WTC11 (cell line): ENCODE measurements at places on chromosomes 16 and 17. TPM values are rescaled to one million over a fixed set of nuclear protein-coding genes. Genes with fewer than 3 reads are reported as not detected.

DNA sequence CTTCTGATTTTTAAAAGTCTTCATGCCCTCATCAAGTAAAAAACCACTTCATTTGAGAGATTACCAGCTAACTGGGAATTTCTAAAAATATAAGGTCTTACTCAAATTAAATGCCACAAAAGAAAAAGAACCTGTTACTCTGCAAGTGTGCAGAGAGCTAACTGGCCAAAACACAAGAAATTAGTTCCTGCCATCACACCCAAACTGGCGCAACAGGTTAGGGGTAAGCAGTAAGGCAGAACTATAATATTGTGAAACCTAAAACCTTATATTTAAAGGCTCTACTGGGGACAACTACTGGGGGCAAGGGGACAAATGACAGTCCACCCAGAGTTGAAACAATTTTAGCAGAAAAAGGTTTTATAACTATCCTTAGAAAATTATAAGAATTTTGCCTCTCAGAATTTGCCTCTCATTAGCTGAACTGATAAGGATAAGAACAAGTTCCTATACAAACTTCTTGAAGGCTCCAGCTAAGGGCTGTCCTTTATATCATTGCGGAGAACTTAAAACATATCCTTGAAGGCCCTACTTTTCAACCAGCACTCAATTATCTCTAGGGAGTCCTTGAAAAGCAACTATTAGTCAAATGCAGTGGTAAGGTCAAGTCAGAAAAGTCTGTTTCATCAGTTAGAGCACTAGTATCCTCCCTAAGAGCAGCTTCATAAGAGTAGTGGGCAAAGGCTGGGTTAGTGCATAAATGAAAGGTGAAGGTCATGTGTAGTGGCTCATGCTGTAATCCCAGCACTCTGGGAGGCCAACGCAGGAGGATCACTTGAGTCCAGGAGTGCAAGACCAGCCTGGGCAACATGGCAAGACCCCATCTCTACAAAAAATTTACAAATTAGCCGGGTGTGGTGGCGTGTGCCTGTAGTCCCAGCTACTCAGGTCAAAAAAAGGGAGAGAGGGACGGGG is 31.5 kb downstream of the SMURF2 start:
- DNase-seq: no peak

CPNE7 gene
- 42.6 to 62.4 TPM (median 55.6 TPM) in 3 replicates for total RNA-seq

JPH3 gene
- total RNA-seq: 37.9 to 41.2 TPM (median 39.0 TPM) in 3 replicates

- no peak for DNase-seq
Observed at GRCh38 chr16:1337486-1337885, 4.0 kb downstream of the BAIAP3 start.

DNA sequence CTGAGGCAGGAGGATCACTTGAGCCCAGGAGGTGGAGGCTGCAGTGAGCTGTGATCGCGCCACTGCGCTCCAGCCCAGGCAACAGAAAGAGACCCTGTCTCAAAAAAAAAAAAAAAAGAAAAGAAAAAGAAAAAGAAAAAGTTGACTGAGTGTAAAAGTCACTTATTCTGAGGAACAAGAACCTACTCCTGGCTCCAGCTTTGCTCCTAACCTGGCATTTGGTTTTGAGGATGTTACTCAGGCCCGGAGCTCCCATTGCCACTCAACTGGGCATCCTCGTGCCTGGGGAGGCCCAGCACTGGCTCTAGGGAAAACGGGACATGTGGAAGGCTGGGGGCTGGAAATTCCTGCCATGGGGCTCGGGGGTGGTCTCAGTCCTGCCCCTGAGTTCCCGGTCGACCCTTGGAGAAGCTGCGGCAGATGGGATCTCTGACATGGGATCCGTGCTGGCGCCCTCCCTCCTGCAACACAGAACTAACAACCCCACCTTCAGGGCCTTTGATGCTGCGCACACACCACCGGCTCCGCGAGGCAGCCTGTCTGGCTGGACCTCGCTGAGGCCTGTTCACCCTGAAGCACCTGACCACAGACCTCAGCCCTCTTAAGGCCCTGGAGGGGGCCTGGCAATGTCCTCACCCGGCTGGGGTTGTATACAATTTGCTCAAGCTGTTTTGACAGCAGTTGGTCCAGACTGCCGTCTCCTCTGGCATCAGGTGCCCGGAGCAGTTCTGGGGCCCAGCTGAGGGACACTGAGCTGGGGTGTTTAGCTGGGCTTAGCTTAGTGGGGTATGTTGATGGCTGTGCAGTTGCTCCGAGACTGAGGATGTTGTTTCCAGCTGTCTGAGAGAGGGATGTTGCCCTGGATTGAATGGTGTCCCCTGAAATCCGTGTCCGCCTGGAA is 12.3 kb downstream of the CD7 start:
- no peak for DNase-seq

SPAG9 gene
- total RNA-seq: 39.6 to 51.9 TPM (median 41.4 TPM) in 3 replicates

GRCh38 chr16:3112058-3112880 is at the start of gene ZNF205:
Gene ZNF205, plus strand, starts transcription at chr16:3112586. Its CDS starts 845 bp downstream, at chr16:3113431.
- DNase-seq: peak; percentile 88

PLA2G15 gene
- total RNA-seq: 9.4 to 10.2 TPM (median 9.8 TPM) in 3 replicates

CD68 gene
- 0.41 to 0.87 TPM (median 0.72 TPM) in 3 replicates for total RNA-seq

DNA sequence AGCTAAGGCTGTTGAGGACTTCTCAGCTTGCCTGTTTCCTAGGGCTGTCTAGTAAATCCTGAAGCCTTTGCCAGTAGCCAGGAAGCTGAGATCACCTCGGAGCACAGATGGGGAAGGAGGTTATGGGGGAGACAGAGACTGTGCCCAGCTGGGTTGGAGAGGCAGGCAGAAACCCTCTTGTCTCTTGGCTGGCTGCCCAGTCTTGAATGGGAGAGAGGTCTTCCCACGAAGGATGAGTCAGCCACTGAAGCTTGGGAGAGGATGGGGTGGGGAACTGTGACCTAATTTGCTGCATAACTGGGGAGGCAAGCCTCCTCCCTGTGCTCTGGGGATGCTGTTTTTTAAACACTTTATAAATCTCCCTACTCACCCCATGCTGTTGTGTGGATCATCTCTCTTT is 69.8 kb downstream of the SHISA9 start:
- no peak for DNase-seq

SAMD14 gene
- 4.5 to 6.0 TPM (median 5.9 TPM) in 3 replicates for total RNA-seq

CMTM2 gene
- total RNA-seq: not detected in 3 replicates

GRCh38 chr16:74865922-74866598 is 91.4 kb upstream of the FA2H start:
- peak; percentile 55 for DNase-seq

DNA sequence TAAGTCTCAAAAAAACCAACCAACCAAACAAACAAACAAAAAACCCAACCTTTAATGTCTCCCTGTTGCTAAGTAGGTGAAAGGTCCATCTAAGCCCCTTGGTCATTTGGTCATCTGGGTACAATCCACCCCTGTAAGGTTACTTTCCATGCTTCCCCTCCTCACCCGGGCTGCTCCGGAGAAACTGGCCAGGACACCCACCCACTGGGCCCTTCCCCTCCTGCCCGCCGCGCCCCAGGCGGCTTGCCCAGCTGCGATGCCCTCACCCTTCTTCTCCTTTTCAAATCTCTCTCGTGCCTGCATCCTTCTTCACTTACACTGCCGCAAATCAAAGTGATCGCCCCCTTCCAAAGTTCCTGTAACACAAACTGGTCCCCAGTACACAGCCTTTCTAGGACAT is 2.0 kb downstream of the NTAN1 start:
- DNase-seq: no peak

GRCh38 chr17:676060-676700 is 38.5 kb downstream of the VPS53 start:
- DNase-seq: no peak

GRCh38 chr16:86222547-86222946 is 287.8 kb upstream of the FOXF1 start:
- DNase-seq: no peak

- no peak for DNase-seq
Observed at GRCh38 chr17:7080456-7081041, 498 bp upstream of the CLEC10A start.

GRCh38 chr16:85898521-85899442 is at the start of gene IRF8:
Gene IRF8, plus strand, starts transcription at chr16:85899162. Its CDS starts 3,854 bp downstream, at chr16:85903016.
- DNase-seq: peak; percentile 71

TP53TG3 gene
- total RNA-seq: not detected in 3 replicates

GRCh38 chr17:9900784-9901183 is 4.3 kb downstream of the RCVRN start:
- DNase-seq: no peak

- no peak for DNase-seq
Observed at GRCh38 chr16:11050944-11051343, 106.6 kb downstream of the CLEC16A start.

GRCh38 chr16:70253291-70254106 is 1.8 kb upstream of the EXOSC6 start:
- peak; percentile 72 for DNase-seq

- DNase-seq: peak; percentile 88
Observed at GRCh38 chr17:75845058-75845711, 981 bp upstream of the UNC13D start.

GRCh38 chr16:11708421-11708820 is 34.2 kb downstream of the TXNDC11 start:
- no peak for DNase-seq

GPR142 gene
- 0.25 to 0.73 TPM in 2 of 3 replicates, not detected in the other for total RNA-seq

DNA sequence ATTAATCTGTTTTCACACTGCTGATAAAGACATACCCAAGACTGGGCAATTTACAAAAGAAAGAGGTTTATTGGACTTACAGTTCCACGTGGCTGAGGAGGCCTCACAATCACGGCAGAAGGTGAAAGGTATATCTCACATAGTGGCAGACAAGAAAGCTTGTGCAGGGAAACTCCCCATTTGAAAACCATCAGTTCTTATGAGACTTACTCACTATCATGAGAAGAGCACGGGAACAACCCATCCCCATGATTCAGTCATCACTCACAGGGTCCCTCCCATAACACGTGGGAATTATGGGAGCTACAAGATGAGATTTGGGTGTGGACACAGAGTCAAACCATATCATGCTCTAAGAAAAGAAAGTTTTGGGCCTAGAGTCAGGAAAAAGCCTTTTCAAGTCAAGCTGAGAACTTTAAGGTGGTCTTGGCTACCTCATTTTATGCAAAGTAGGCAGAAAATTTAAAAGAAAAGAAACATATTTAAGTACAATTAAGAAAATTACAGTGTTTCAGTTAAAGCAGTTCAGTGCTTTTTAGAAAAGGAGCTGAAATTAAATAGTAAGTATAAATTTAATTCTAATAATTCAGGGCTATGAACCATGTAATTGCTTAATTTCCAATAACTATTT is 24.9 kb upstream of the CRYM start:
- no peak for DNase-seq

CPNE2 gene
- 14.0 to 17.9 TPM (median 16.7 TPM) in 3 replicates for total RNA-seq

GRCh38 chr16:55542459-55543082 is 23.9 kb upstream of the CAPNS2 start:
- no peak for DNase-seq

DNA sequence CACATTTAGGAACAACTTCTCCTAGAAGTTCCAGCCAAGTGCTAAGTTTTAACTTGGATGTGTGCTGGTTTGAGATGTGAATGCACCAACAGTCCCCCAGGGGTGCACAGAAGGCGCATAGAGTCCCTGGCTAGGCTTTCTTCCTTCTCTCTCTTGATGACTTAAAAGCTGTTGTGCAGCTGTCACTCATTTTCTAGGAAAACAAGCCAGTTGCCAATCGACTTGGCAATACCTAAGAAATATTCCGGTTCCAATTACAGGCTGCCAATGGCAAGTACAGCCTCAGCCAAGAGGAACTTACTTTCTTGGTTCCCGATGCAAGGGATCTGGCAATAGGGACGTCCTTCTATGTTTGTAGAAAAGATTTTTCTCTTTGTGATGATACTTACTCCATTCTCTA is 266.6 kb upstream of the EEF2KMT start:
- no peak for DNase-seq

GRCh38 chr16:85750827-85751697 is at the start of gene C16orf74:
Gene C16orf74, minus strand, starts transcription at chr16:85751096. Its CDS starts 15,879 bp downstream, at chr16:85735217.
- DNase-seq: peak; percentile 35

KRTAP2-3 gene
- total RNA-seq: not detected in 3 replicates

DNA sequence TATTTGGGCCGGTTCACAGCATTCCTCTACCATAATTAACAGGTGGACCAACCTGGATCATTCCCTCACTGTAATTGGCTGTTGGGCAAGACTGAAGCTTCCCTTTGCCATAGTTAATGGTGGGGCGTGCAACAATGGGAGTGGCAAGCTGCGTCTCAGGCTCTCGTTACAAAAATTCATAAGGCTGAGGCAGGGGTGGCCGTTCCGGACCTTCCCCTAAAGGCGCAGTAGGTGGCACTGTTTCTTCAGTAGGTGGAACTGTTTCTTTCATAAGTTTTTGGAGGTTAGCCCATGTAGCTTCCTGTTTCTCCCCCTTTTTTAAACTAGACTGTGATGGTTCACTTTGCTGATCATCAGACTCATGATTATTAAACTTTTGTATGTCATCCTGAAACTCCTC is 17.0 kb upstream of the TMC5 start:
- DNase-seq: peak; percentile 47
